ENCODE measurements at places on chromosomes 7 and 10. TPM values are rescaled to one million over a fixed set of nuclear protein-coding genes. Genes with fewer than 3 reads are reported as not detected.

DNA sequence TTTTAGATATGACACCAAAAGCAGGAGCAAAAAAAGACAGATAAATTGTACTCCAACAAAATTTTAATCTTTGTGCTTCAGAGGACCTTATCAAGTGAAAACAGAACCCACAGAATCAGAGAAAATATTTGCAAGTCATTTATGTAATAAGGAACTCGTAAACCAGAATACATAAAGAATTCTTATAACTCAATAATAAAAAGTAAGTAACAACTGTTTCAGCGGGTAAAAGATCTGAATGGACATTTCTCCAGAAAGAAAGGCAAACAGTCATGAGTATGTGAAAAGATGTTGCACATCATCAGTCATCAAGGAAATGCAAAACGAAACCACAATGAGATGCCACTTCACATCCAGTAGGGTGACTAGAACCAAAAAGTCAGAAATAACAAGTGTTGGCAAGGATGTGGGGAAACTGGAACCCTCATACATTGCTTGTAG lies 167.7 kb upstream of the KCTD7 start:
- no peak for DNase-seq

- no peak for DNase-seq
Measured at GRCh38 chr7:128260069-128260795, 19.2 kb downstream of the LEP start.

- no peak for DNase-seq
Measured at GRCh38 chr7:55575733-55576132, 3.4 kb upstream of the VOPP1 start.

GRCh38 chr7:108488768-108489538 lies 32.7 kb upstream of the NRCAM start:
- no peak for DNase-seq

GRCh38 chr7:55094092-55094690 lies 75.4 kb downstream of the EGFR start:
- DNase-seq, result no peak

- DNase-seq, result no peak
Measured at GRCh38 chr7:140557809-140558518, 78.7 kb upstream of the MKRN1 start.

DNA sequence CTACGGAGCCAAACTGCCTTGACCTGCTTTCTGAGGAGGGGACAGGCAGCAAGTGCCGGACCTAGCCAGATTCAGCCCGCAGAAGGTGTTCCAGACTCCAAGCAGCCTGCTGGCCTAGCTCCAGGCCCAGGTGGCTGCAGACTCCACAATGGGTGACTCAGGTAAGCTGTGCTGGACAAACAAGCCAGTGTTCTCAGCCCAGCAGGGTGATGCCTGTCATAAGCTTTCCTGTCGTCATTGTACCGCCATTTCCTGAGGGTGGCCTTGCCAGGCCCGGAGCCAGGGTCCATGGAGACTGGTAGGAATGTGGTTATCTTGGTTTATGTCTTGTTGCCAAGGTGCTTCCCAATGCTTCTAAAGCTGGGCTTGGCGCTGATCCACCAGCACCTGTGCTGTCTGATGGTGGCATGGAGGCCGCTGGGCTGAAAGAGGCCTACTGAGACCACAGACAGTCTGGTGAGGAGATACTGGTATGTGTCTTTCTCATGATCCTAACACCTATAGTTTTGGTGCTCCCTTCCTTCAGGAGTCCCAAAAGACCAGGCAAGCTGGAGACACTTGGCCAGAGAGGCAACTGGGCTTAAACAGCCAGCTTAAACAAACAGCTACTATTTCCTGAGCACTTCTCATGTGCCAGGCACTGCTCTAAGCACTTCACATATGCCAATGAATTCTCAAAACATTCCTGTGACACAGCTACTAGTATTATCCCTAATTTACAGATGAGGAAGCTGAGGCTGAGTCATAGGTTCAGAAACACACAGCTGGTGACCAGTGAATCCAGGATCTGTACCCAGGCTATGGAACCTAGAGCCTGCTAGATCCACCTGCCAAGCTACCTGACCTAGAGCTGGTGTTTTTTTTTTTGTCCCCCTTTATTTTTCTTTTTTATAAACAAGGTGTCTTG lies 42.0 kb downstream of the ZC3HC1 start:
- DNase-seq, result no peak

- DNase-seq, result no peak
Measured at GRCh38 chr7:100546129-100546925, 7.3 kb downstream of the AGFG2 start.

- no peak for DNase-seq
Measured at GRCh38 chr7:128892521-128893250, 17.8 kb downstream of the KCP start.

GRCh38 chr7:52794621-52795020 lies 240.8 kb upstream of the POM121L12 start:
- no peak for DNase-seq

DNA sequence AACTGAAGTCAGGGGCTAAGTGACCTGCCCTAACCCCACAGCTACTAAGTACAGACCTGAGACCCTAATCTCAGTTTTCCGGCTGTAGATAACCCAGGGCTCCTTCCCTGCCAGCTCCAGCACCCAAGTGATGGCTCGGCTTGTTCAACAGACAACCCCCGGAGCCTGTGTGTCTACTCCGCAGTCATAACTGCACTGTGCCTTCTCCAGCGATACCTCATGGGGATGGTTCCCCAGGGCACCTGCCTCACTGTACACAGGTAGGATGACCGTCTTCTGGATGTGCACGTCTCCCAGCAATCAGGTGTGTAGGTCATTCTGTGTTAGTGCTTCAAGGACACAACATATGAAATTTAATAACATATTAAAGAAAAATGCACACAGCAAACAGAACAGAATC lies 37.1 kb downstream of the CPXM2 start:
- no peak for DNase-seq

GRCh38 chr10:3068201-3068967 lies 1.0 kb downstream of the PFKP start:
- peak; percentile 71 for DNase-seq

- peak; percentile 15 for DNase-seq
Measured at GRCh38 chr7:159030490-159031134, 114.1 kb downstream of the VIPR2 start.

- DNase-seq, result no peak
Measured at GRCh38 chr7:15508258-15508657, 53.6 kb downstream of the AGMO start.

DNA sequence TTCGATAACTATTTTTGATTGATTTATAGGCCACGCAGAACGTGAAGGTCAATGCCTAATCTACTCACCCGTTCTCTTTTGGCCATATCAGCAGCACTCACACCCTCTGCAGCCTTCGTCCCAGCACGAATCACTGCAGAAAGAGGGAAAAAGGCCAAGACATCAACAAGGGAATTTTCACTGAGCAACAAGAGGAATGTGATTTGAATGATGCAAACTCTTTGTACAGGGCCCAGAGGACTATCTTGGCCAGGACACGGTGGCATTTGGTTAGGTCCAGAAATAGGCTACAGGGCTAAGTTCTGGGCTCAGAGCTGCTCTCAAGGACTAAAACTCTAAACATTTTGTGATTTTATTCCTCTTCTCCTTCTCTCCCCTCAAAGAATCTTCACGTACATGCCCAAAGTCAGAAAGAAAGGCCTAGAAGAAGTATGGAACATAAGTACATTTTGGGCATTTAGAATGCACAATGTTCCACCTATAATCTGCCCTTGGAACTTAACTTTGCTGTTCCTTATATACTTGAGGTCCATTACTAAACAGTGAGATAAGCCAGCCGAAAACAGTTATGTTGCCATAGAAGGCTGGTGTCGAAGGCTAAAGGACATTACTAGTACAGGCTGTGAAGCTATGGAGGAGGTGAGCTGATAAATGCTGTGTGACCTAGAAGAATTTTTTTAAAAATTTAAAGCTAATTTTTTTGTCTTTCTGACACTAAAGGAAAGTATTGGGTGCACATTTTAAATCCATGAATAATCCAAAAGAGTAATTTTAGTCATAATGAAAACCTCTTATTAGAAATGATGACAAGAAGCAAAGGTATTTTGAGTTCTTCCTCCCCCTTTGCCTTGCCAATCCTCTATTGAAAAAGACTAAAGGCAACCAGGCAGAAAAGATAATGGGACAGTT lies 20.0 kb downstream of the RBM28 start:
- no peak for DNase-seq

DNA sequence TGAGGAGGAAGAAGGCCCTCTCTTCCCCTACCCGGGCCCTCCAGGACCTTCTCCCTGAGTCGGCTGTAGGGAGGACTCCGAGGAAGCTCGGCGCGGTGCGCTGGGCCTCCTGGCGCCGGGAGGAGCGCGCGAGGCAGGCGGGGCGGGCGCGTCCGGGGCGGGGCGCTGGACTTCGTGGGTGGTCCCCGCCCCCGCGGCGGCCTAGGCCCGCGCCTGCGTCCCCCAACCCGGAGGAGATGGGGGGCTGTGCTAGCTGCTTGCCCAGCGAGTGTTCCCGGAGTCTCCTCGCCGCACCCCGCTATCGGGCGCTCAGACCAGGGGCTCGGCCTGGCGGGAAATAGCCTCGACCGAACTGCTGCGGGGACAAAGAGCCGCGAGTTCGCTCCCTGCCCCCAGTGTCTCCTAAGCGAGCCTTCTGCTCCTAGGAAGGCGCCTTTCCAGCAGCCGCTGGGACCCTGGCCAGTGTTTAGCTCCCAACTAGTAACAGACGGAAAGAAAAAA lies 19.2 kb upstream of the SMO start:
- peak; percentile 50 for DNase-seq

DNA sequence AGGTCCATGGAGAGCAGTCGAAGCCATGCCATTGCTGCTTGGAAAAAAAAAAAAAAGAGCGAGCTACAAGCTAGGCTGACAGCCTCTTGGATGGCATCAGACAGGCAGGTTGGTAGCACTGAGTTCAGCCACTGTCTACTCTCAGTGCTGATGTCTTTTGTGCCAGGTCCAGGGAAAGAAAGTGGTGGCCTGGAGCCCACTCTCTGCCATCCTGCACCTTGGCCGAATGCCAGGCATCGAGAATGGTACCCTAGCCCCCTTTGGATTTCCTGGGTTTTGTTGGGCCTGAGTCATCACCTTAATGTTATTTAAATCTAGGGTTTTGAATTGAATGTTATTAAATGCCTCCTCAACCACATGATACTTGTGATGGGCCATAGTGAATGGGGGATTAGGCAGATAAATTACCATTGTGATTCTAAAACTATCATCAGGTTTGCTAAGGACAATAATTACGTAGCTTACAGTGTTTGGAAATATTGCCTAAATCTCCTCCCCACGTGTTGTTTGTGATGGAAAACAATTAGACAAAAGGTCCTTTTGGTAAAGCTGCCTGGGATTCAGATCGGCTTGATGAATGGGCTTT lies 195.7 kb upstream of the GPR26 start:
- no peak for DNase-seq

GRCh38 chr7:37377231-37377630 lies 71.4 kb downstream of the ELMO1 start:
- DNase-seq, result peak; percentile 24

DNA sequence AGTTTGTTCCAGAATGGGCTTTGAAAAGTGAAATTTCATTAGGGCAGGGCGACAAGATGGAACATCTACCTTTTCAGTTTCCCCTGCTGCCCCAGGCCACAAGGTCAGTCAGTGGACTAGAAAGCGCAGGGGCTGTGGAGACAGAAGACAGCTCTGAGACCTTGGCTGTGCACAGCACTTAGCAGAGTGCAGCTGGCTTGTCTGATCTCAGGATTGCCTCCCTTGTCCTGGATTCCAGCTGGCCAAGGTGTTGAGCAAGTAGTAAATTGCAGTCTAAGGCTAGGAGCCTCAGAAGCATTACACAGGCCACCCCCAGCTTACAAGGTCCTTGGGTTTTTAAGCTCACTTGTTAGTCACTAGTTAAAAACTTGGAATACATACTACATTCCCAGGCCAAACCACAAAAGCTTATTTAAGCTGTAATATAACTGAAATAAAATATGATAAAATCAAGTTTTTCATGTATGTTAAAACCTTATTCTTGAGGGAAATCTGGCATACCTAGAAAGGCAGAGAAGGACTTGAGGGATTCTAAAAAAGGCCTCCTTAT lies 67.3 kb upstream of the NPY start:
- DNase-seq, result no peak

- DNase-seq, result no peak
Measured at GRCh38 chr7:49855281-49855980, 82.0 kb downstream of the VWC2 start.

GRCh38 chr7:155702616-155703015 lies 58.2 kb downstream of the RBM33 start:
- no peak for DNase-seq

GRCh38 chr10:87767253-87767652 lies 50.8 kb downstream of the ATAD1 start:
- no peak for DNase-seq

GRCh38 chr7:117828825-117829224 lies 44.4 kb downstream of the CTTNBP2 start:
- no peak for DNase-seq

GRCh38 chr7:95963446-95963990 lies 191.2 kb downstream of the DYNC1I1 start:
- DNase-seq, result no peak

ATP6V1F gene
- 94.3 TPM for total RNA-seq

HMX2 gene
- not detected for total RNA-seq

GIMAP8 gene
- 17.7 TPM for total RNA-seq

SLIT1 gene
- 1.5 TPM for total RNA-seq

SFTPD gene
- 0.56 TPM for total RNA-seq

AGR3 gene
- total RNA-seq, result not detected

MUC3A gene
- not detected for total RNA-seq

RHOBTB1 gene
- total RNA-seq, result 1.9 TPM

CABCOCO1 gene
- total RNA-seq, result not detected

TFR2 gene
- total RNA-seq, result 13.8 TPM

EMX2 gene
- total RNA-seq, result not detected

TAS2R41 gene
- not detected for total RNA-seq

CNPY1 gene
- total RNA-seq, result not detected
